ENCODE measurements at places on chromosomes 5 and 9.
A peak's percentile ranks its signal among the peaks of the same experiment; 100 is the strongest.

GRCh38 chr5:171736976-171737891, 48.4 kb upstream of the SMIM23 start:
- no peak for DNase-seq

- no peak for DNase-seq
Observed at GRCh38 chr5:108295578-108296368, 86.1 kb downstream of the FBXL17 start.

GRCh38 chr5:171207256-171207847, 101.7 kb upstream of the TLX3 start:
- DNase-seq, result peak; percentile 26

DNA sequence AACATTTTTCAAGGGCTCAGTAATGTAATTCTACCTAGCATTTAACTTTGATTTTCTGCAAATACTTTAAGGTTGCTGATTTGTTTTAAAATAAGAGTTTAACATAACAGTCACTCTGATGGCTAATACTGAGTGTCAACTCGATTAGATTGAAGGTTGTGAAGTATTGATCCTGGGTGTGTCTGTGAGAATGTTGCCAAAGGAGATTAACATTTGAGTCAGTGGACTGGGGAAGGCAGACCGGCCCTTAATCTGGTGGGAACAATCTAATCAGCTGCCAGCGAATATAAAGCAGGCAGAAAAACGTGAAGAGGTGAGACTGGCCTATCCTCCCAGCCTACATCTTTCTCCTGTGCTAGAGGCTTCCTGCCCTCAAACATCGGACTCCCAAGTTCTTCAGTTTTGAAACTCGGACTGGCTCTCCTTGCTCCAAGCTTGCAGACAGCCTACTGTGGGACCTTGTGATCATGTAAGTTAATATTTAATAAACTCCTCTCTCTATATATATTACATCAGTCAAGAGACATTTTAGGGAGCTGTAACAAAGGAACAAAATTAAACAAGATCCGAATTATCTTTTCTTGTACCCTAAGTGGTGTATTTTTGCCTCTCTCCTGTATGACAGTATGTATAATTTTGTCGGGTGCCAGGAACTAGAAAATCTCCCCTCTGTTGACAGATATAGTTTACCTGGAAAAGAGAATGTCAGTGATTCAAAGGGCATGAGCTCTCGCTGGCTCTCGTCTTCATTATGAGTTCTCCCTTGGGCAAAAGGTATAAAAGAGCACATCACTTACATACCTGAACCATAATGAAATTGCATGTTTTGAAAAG, 576.1 kb downstream of the LRRC70 start:
- DNase-seq, result no peak
